Effector memory CD4-positive, alpha-beta T cell (primary cell): ENCODE measurements at places on chromosomes 6 and 20.

GRCh38 chr6:107466062-107466461, 6.7 kb upstream of the PDSS2 start:
- no peak for DNase-seq

GRCh38 chr20:38357653-38358207, 11.4 kb downstream of the LBP start:
- DNase-seq = no peak

GRCh38 chr6:90256698-90257485, 39.8 kb downstream of the BACH2 start:
- DNase-seq = no peak

DNA sequence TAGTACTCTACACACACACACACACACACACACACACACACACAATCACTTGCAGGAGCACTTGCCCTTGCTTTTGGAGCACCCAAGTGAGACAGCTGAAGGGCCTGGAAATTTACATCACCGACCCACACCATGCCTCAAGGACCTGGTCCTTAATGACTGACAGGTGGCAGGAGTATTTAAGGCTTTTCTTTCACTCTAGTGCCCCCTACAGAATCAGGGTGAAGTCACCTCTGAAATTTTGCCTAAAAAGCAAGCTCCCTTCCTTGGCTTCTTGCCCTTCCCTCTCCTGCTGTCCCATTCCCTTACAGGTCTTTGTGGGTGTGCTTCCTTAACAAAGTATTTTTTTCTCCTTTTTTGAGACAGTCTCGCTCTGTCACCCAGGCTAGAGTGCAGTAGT, 353.5 kb upstream of the IRAK1BP1 start:
- no peak for DNase-seq

GRCh38 chr6:163001330-163001729, 273.6 kb downstream of the PACRG start:
- DNase-seq = no peak
